Ecto neural progenitor cell (in vitro differentiated cells): ENCODE measurements at places on chromosomes 2 and 18.
A peak's percentile ranks its signal among the peaks of the same experiment; 100 is the strongest.

GRCh38 chr18:26803643-26804042 lies 61.9 kb downstream of the AQP4 start:
- no peak for DNase-seq

DNA sequence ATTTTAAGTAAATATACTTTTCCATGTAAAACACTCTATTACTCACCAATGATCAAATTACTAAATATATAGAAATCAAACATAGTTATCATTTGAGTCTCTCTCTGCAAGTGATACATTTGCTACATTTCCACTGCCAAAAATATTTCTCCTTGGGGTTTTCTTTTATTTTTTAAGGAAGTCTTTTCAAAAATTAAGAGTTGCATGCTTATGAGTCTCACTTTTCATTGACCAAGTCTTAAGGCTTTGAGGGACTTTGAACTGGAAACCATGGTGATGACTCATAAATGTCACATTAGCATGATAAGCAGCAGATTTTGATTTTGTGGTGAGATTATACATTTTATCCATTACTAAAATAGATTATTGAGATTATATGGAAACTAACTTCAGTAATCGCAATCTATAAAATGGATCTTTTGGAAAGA lies 152.9 kb downstream of the FAM124B start:
- no peak for DNase-seq

DNA sequence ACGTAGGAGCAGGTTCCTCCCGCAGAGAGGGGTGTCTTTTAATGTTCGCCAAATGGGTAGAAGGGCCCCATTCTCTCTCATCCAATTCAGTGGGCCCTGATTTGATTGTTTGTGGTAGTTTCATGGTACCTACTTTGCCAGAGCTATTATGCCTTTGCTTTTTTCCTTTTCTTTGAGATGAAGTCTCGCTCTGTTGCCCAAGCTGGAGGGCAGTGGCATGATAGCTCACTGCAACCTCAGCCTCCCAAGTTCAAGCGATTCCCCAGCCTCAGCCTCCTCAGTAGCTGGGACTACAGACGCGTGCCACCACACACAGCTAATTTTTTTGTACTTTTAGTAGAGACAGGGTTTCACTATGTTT lies 59.7 kb downstream of the DDX1 start:
- DNase-seq, result no peak

- no peak for DNase-seq
These were observed 50.4 kb upstream of the RAPH1 start for GRCh38 chr2:203585516-203585915.

DNA sequence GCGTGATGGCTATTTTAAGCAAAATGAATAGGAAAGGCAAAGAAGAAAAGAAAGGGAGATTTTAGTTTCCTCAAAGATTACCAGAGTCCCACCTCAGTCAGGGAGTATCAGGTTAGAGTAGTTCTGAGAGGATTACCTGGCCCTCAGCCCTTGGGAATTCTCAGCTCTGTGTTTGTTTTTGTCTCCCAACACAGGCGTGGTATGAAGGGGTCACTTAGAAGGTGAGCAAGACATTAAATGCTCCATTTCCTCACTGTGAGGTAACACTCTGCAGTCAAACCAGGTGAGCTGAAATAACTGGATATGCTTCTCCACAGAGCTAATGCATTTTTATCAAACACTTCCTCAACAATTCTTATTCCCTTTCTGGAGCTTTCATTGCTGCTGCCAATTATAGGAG lies 232.2 kb downstream of the IKZF2 start:
- no peak for DNase-seq

- no peak for DNase-seq
These were observed 592.7 kb downstream of the XIRP2 start for GRCh38 chr2:167480986-167481309.

DNA sequence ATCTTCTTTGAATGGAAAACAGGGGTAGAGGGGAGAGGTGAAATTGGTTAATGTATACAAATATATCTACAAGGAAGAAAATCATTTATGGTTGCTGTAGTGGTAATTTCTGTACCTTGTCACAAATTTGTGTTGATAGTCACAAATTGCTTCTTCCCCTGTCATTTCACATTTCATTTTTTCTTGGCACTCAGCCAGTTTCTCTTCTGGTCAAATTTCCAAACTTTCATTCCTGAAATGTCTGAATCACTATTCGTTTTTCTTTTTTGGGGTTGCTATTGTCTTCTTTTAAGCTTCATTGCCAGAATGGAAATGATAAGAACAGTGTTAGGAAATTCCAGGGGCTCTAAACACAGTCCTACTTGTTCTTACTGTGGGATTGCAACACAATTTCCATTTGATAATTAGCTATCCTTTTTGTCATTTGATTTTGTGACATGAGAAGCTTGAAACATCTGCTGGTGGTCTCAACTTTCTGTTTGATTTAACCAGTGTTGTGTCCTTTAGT lies 136.0 kb upstream of the GCFC2 start:
- no peak for DNase-seq

- no peak for DNase-seq
These were observed 2.8 kb downstream of the MTHFD2 start for GRCh38 chr2:74201196-74201595.

DNA sequence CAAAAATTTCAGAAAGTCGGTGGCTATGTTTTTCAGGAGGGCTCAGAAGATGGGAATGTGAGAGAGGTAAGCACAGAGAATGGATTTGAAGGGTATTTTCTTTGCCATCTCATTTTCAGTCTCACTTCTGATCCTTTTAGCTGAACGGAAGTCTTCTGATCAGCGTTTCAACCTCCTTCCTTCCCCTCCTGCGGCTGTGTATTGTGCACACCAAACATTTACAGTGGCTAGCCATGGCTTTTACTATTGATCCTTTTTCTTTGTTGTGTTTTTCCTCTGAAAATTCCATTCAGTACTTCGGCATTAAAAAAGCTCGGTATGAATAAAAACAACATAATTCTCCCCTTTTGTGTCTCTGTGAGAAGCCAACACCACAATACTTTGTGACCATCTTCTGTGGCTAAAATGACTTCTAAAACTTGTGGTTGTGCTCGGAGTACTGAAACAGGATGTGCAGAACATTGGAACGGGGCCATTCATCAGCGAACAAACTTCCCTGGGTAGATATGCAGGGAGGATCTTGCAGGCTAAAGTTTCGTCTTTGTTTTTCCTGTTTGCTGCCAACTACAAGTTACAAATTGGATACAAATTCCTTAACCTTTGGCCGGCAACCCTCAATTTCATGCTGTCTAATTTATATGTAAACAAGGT lies 260.8 kb upstream of the FAM98A start:
- DNase-seq, result no peak

DNA sequence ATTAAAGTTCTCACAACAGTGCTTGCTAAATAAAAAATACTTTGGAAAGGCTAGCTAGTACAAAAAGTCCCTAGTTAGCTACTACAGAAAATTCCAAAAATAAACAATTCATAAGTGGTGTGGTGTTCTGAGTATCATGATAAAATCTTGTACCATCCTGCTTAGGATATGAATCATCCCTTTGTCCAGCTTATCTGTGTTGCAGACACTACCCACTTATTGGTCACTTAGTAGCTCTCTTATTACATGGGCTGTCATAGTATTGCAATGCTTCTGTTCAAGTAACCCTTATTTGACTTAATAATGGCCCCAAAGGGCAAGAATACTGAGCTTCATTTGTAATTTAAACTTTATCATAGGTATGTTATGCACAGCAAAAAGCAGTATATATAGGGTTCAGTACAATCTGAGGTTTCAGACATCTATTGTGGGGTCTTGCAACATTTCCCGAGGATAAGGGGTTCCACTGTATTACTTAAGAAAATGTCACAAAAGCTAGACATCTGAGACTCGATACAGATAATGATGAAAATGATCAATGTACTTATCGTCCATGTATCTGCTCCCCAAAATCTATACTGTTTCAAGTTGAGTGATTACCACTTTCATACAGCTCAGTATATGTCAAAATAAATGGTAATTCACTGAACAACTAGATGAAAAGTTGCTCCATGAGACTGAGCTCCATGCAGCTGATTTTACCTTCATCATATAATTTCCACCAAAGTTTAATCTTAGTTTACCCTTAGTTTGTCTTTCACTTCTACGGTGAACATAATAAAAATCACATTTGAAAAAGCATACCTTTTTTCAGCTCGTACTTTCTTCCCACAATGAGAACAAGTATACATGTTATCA lies 93.8 kb downstream of the C2orf74 start:
- DNase-seq, result no peak

DNA sequence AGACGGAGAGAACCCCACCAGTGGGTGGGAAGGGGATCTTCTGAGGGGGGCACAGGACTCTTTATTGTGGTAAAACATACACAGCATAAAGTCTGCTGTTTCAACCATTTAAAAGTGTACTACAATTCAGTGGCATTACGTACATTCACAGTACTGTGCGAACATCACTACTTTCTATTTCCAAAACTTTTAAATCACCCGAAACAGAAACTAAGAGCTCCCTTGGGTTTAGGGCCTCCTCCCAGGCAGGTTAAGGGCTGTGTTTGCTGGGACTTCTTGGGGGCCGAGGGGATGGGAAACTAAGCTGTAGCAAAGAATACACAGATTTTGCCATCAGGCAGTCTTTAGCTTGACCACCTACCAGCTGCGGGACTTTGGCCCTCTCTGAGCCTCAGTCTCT lies 242.0 kb downstream of the HAUS1 start:
- no peak for DNase-seq

- DNase-seq, result no peak
These were observed 36.3 kb downstream of the NRXN1 start for GRCh38 chr2:50995610-50996009.

DNA sequence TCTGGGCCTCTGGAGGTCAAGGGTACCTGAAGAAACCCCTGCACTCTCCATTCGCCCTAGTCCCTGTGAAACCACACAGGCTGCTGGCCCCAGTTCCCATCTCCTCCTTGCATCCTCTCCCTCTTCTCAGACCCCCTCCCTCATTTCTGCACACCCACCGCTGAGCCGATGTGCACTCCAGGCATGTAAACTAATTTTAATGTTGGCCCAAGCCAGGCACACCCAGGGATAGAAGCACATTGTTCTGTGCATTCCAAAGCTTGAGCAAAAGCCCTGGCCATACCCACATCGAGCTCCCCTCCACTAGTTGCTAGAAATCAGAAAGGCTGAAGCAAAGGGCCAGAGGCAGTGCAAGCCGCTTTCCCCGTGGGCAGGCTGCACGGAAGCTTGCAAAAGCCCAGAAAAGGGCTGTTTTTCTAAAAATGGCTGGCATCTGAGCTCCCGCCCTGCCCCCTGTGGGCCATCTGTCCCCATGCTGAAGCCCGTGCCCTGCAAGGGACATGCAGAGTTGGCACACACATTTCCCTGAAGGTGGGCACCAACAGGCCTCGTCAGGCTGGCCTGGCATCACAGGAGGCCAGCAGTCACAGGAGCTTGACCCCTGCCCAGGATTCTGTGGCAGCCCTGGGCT lies 181.6 kb downstream of the SMAD7 start:
- no peak for DNase-seq

DNA sequence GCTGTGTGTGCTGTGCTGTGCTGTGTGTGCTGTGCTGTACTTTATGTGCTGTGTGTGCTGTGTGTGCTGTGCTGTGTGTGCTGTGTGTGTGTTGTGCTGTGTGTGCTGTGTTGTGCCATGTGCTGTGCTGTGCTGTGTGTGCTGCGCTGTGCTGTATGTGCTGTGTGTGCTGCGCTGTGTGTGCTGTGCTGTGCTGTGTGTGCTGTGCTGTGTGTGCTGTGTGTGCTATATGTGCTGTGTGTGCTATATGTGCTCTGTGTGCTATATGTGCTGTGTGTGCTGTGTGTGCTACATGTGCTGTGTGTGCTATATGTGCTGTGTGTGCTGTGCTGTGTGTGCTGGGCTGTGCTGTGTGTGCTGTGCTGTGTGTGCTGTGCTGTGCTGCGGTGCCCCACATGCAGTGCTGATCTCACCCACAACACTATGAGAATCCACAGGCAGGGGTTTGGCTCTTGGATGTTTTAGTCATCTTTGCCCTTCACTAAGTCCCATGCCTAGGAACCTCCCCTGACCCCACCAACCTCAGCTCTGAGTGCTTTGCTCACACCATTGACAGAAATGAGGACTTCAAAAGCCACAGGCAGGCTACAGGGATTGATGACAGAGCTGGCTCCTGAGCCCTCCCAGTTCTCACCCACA lies 30.5 kb upstream of the MAL start:
- no peak for DNase-seq

GRCh38 chr18:79392226-79392625 lies 3.5 kb upstream of the NFATC1 start:
- no peak for DNase-seq

GRCh38 chr18:78820161-78820834 lies 159.3 kb upstream of the SALL3 start:
- DNase-seq, result no peak

GRCh38 chr2:73009177-73009839 lies 62.2 kb downstream of the SFXN5 start:
- DNase-seq, result no peak

GRCh38 chr2:146540271-146540932 lies 1304.4 kb upstream of the ACVR2A start:
- no peak for DNase-seq

GRCh38 chr2:1591978-1592907 lies 152.1 kb downstream of the PXDN start:
- DNase-seq, result peak; percentile 84

- no peak for DNase-seq
These were observed 5.6 kb downstream of the CROCC2 start for GRCh38 chr2:240911641-240912265.

GRCh38 chr18:10750191-10751035 lies 224.6 kb downstream of the NAPG start:
- no peak for DNase-seq

GRCh38 chr2:15577071-15577735 lies 14.5 kb upstream of the DDX1 start:
- DNase-seq, result peak; percentile 87

DNA sequence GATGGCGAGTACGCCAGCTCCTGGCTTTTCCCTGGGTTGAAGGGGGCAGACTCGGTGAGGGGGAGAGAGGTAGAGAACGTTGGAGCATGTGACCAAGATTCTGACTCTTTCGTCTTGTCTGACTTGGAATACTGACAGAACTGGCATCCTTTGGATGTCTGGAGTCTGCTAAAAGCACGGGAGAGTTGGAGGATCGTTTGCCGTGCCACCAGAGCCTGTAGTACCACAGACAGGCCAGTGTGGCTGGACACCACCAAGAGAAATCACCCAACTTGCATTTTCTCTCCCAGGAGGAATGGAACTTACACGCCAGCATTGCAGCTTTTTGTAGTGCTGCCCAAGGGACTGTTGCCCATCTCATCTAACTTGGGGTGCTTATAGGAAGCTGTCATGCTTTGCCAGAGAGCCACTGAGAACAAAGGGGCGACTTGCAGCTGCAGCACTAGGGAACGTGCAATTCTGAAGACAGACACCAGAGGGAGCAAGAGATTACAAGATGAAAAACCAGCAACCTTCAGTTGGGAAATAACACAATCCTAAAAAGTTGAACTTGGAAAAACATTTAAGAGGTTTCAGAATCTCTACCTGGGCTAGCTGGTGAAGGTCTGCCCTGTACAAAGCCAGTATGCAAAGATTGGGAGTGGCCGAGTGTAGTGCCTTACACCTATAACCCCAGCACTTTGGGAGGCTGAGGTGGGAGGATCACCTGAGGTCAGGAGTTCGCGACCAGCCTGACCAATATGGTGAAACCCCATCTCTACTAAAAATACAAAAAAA lies 24.1 kb downstream of the PSMG2 start:
- DNase-seq, result peak; percentile 76
